Activated CD8-positive, alpha-beta memory T cell treated with anti-CD3 and anti-CD28 coated beads for 48 hours (primary cell): ENCODE measurements at places on chromosomes 6 and 20.

- DNase-seq, result no peak
Measured at GRCh38 chr6:127404133-127404532, 55.1 kb downstream of the KIAA0408 start.

DNA sequence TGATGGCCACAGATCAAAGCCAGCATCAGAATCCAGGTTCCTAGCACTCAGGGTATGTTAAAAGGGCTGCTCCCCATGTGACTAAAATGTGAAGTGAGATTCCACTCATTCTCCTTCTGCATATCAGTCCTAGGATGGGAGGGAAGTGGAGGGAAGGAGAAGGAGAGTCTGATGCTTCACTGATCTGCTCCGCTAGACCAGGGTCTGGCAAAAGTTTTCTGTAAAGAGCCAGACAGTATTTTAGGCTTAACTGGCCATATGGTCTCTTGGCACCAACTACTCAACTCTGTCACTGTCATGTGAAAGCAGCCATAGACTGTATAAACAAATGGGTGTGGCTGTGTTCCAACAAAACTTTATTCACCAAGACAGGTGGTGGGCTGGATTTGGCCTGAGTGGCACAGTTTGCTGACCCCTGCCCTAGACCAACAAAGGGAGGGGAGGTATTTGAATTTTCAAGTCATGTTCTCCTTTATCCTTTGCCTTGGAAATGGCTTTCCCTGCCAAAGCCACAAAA is 22.6 kb downstream of the GHRH start:
- DNase-seq, result no peak

- DNase-seq, result no peak
Measured at GRCh38 chr6:36570264-36570663, 23.0 kb upstream of the STK38 start.

DNA sequence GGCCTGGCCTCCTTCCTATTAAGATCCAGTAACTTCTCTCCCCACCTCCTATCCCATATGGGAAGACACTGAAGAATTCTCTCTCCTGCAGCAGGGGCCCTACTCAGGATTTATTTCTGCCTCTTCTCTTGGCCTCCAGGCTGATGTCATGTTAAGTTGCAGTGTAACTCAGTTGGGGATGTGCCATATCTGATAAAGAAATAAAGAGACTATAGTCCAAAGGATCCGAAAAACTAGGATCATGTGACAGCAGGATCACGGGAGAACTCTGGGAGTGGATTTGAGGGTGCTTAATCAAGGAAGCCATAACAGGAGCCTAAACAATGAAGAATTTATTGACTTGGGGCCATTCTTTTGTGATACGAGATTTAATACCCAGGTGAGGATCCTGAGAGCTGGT is 38.5 kb upstream of the TGM6 start:
- no peak for DNase-seq

GRCh38 chr6:15396808-15397207 is 150.9 kb downstream of the JARID2 start:
- no peak for DNase-seq

GRCh38 chr20:36051318-36052116 is 83.1 kb downstream of the CNBD2 start:
- no peak for DNase-seq

DNA sequence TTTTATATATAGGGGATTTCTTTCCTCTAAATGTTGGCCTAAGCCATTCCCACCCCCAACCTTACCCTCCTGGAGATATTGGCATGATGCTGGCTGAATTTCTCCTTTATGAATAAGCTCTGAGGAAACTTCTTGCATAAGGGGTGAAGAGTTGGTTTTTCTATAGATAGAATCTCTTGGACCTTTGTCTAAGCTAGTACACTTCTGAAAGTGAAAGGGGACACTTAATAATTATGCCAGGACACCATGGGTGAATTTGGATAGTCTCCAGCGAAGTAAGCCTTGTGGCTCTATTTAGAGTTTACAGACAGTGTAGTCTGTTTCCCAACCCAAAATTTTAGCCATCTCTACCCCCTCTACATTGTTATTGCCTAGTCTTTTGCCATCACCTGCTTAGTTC is 27.1 kb upstream of the FABP7 start:
- DNase-seq, result no peak
